ENCODE measurements at places on chromosomes 16 and 17.

GRCh38 chr16:68022728-68023537 is at the start of the genes DDX28 and DUS2:
DDX28 (minus strand) TSS chr16:68023232; CDS start chr16:68023202, 30 bp downstream.
DUS2 (plus strand) TSS chr16:68023284; CDS start chr16:68038024, 14,740 bp downstream.
- peak; percentile 98 for DNase-seq

DNA sequence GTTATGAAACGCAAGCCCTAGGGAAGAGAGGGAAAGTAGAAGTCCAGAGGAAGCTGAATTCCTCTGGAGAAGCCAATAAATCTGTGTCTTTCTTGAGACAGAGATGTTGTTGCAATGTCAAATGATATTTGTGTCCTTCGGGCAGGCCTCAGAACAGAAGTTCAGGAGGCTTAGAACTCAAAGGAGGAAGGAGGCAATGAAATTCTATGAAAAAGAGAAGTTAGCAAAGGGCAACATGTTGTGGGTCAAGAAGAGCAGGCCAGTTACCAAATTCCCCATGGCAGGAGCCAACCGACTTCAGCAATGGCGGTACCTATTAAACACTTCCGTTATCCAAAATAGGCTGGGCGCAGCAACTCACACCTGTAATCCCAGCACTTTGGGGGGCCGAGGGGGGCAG is 109.0 kb upstream of the DHX40 start:
- DNase-seq, result no peak

GRCh38 chr17:9802697-9803096 is 11.3 kb upstream of the DHRS7C start:
- DNase-seq, result no peak

DNA sequence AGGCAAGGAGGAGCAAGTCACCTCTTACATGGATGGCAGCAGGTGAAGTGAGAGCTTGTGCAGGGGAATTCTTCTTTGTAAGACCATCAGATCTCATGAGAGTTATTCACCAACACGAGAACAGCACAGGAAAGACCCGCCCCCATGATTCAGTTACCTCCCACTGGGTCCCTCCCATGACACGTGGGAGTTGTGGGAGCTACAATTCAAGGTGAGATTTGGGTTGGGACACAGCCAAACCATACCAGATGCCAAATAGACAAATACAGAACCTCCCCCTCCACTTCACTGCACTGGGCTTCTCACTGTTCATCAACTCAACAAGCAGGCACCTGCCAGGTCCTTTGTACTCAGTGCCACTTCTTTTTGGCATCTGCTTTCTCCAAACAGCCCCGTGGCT is 100.2 kb downstream of the WSCD1 start:
- DNase-seq, result no peak

- DNase-seq, result no peak
Measured at GRCh38 chr16:88455610-88456355, 2.7 kb downstream of the ZFPM1 start.

GRCh38 chr17:82193520-82194220 is 19.0 kb downstream of the CCDC57 start:
- DNase-seq, result peak; percentile 81

DNA sequence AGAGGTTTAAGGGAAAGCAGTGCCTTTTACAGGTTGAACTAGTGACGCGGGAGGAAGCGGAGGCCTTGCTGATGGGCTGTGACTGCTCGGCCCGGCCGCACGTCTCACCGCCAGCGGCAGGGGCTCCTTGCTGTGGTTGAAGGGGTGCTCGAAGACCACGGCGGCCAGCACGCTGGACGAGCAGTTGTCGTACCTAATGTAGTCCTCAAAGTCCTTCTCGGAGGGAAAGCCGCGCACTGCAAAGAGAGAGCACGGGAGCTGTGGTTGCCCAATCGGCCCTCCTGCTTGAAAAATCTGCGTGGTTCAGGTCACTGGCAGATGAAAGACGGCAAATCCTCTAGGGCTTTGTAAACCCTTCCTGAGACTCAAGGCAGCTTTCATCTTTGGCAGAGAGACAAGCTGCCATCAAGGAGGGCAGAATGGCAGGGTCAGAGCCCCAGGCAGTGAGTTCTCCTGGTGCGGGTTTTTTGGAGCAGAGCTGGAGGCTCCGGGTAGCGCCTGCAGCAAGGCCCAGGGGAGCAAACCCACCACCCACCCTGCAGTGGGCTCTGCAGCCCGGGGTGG is 16.1 kb downstream of the ABCA3 start:
- no peak for DNase-seq

- DNase-seq, result peak; percentile 62
Measured at GRCh38 chr17:48998587-48999440, 1.6 kb downstream of the IGF2BP1 start.

GRCh38 chr16:28304214-28304613 is 11.9 kb downstream of the SBK1 start:
- DNase-seq, result peak; percentile 47

DNA sequence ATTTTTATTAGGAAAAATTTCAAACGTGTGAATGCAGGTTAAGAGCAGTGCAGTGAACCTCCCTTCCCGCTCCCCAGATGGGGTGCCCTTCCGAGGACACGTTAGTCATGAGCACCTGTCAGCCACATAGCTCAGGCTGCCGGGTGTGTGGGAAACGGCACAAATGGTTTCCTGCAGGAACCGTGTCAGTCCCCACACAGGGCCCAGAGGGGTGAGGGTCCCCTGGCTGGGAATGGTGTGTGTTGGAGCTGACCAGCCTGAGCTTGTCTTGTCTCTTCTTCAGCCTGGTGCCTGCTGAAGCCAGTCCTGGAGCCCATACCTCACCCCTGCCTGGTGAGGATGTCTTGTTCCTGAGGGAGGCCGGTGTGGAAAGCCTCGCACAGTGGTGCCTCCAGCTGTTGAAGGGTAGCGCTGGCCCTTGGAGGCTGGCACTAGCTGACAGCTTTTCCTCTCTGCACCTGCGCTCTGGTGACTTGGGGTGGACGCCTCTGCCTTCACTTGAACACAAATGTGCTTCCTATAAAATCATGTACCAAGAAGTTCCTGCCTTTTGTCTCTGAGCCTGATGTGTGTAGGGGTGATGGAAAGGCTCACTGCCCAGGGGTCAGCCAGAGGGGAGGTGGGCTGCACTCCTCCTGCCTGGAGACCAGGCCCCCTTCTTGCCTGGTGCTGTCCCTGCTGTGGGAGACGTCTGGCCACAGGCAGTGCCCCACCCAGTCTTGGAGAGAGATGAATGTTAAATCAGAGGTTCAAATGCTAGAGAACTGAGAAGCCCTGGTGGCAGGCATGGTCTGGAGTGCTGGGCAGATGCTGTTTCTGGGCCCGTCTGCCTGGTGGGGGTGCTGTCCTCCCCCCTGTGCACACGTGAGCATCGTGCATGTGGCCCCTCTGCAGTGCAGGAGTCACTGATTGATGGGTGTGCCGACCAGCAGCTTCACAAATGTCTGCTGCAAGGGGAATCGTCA is 102.6 kb upstream of the ZNF750 start:
- no peak for DNase-seq

- DNase-seq, result peak; percentile 70
Measured at GRCh38 chr16:81606039-81606438, 161.4 kb downstream of the CMIP start.

DNA sequence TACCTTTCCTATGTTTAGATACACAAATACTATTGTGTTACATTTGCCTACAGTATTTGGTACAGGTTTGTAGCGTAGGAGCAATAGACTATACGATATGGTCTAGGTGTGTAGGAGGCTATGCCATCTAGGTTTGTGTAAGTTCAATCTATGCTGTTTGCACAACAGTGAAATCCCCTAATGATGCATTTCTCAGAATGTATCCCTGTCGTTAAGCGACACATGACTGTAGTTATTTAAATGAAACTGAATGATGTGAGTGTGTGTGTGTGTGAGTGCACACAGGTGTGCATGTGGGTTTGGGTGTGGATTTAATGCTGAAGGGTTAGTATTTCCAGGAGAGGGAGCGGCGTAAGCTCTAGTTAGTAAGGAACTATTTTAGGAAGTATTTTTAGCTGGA is 34.6 kb upstream of the SMIM36 start:
- no peak for DNase-seq

GRCh38 chr16:4713663-4714501 is 20.2 kb downstream of the ANKS3 start:
- no peak for DNase-seq

- peak; percentile 52 for DNase-seq
Measured at GRCh38 chr17:35022536-35023063, 40.9 kb downstream of the RFFL start.

DNA sequence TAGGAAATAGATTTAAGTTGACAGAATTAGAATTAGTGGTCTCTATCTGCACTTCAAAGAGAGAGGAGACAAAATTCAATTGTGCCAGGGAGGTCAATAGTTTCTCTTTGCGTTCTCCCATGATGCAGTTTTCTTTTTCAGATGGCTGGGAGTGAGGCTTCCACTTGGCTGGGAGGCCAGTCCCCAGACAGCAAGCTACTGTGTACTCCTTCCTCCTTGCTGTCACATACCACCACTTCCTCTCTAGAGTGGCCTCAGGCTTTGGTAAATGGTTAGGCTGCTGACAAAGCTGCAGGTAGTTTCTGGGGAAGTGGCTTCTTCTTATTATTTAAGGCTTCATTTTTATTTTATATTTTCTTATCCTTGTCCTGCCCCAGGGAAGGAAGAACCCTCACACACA is 106.2 kb upstream of the HS3ST4 start:
- no peak for DNase-seq

DNA sequence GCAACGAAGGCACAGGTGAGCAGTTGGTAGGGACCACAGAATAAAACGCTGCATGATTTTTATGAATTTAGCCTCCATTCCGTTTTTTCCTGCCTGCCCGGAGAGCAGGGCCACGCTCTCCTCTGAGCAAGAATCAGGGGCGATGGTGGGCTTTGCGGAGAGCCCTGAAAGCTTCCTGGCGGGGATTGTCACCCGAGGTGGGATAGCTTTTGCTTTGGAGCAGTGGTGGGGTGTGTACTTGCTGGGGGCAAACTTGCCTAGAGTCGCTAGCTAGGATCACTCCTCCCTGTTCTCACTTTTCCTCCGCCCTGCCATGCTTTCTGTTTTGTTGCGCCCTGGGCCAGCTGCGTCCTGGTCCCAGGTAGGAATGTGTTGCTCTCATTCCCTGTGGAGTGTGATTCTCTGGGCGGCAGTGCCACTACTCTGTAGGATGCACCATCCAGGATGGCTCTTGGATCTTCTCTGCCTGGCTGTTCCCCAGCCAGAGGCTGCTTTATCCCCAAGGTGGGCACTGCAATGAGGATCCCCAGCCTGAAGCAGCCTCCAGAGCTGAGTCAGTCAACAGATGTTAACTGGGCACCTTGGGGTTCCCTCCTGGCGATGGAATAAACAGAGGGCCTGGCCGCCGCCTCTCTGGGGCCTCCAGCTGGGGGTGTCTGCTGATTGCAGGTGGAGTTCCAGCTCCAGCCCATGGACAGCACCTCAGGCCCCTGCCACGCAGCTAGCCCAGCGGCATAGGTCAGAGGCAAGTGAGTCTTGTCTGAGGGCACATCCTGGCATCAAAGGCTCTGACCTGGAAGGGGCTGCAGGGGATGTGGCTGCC is 360.9 kb upstream of the TNRC6C start:
- DNase-seq, result no peak

- DNase-seq, result no peak
Measured at GRCh38 chr17:71976011-71976649, 144.7 kb upstream of the SOX9 start.

- peak; percentile 52 for DNase-seq
Measured at GRCh38 chr17:2192367-2193057, 111.1 kb downstream of the SMG6 start.

- DNase-seq, result no peak
Measured at GRCh38 chr16:82282662-82283061, 112.6 kb upstream of the MPHOSPH6 start.

DNA sequence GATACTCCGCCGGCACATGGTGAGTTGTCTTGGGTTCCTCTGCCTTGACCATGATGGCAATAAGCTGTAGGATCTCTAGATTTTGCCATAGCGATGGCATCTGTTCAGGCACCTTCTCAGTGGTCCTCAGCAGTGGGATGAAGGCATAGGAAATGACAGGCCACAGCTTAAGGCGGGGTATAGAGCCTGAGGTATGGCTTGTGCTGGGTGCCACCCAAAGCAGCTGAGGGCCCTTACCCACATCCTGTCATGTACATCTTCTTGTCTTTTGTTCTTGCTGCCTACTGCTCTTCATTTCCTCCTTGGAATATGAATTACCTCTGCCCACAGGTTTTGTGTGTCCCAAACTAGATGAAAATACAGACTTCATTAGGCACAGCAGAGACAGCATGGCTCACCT is 29.5 kb downstream of the KAT7 start:
- DNase-seq, result no peak

GRCh38 chr17:1515640-1516387 is 598 bp downstream of the INPP5K start:
- peak; percentile 88 for DNase-seq

DNA sequence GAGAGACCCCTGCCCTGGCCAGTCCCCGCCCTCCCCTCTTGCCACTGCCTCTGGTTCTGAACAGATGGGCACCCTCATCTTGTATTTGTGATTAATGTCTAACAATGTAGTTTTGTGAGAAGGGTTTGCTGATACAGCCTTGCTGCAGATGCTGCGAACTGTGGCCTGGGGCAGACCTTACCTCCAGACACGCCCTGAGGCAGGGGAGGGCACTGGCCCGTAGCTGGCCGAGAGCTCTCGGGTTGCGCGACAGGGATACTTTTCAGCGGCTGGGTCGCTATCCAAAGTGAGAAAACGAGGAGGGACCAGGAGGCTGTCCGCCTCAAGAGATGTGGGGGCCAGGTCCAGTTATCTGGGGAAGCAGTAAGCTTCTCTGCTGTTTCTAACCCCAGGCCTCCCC is 21.9 kb downstream of the STH start:
- no peak for DNase-seq

DNA sequence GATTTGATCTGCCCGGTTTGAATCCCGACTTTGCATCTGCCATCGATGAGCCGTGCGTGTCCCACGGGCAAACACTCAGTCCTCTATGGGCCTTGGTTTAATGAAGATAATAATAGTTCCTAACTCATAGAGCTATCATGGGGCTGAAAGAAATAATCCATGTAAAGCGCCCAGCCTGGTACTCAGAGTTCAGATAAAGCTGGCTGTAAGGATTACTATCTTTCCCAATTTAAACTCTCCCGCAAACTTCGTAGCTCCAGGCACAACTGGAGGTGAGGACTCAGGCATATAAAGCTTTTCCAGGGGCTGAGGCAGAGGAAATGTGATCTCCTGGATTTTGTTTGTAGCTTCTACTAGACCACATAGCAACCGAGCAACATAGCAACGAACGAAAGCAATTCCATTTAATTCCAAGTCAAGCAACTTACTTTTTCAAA is 16.3 kb downstream of the ALOX15 start:
- no peak for DNase-seq

- no peak for DNase-seq
Measured at GRCh38 chr17:11490171-11490755, 108.0 kb upstream of the DNAH9 start.

DNA sequence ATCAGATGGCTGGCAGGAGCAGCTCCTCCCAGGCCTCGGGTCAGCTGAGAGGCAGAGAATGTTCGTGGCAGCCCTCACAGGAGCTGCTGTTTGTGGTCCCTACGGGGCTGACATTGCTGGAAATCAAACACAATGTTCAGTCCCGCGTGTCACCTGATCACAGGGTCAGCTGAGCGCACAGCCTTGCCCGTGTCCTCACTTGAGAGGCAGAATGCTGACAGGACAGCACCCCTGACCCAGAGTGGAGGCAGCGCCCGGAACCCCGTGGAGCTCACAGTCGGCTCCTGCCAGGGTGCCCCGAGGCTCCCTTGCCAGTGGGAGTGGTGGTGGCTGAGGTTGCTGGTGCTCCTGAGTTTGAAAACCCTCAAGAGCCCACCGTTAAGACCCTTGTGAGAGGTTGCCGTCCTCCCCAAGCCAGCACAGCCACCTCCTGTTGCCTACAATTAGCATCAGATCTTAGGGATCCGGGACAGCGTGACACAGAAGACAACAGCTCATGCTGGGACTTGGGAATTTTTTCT is 3.6 kb upstream of the CHMP6 start:
- no peak for DNase-seq

GRCh38 chr16:88706965-88707826 is 893 bp downstream of the CTU2 start:
- no peak for DNase-seq

GRCh38 chr16:9042533-9042932 is 48.9 kb upstream of the HAPSTR1 start:
- DNase-seq, result no peak
